ENCODE measurements at places on chromosomes 6 and 20.

GRCh38 chr20:56574531-56575142, 41.6 kb downstream of the FAM209B start:
- no peaks in the 10 kb centered on the region for H3K36me3 ChIP-seq
- no peak overlapping the region for H3K27ac ChIP-seq
- H3K4me3 ChIP-seq, result no peak overlapping the region

- peaks cover 47% of the 10 kb centered on the region for H3K4me1 ChIP-seq
- H3K27me3 ChIP-seq, result no peaks in the 10 kb centered on the region
- H3K27ac ChIP-seq, result peak overlapping the region; percentile 59
- peaks cover 3% of the 10 kb centered on the region for H3K36me3 ChIP-seq
Observed at GRCh38 chr6:11714116-11714797, 64.3 kb downstream of the ADTRP start.

DNA sequence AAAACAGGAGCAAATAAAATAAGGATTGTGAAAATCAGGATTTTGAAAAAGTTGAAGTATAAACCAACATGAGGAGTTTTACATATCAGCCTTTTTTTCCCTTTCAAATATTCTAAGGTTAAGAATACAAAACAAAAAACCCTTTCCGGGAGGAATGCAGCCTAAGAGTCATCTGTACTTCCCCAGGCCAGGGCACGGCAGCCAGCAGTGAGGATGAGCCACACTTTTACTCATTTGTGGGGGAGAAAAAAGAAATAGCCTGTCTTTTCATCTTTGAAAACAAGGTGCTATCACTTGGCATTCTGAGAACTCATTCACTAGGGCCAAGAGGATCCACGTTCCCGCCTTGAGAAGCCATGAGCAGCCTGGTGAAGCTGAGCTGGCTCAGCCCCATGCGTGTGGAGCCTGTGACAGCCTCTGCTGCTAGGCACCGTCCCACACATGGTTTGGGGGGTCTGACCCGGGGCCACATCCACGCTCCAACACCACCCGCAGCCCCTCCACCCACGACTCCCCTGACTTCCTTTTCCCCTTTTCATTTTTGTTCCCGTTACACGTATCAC, 11.2 kb downstream of the SLC22A1 start:
- H3K36me3 ChIP-seq, result no peaks in the 10 kb centered on the region
- no peak overlapping the region for H3K27ac ChIP-seq
- peaks cover under 1% of the 10 kb centered on the region for H3K4me1 ChIP-seq
- no peak for DNase-seq
- no peak overlapping the region for H3K4me3 ChIP-seq

DNA sequence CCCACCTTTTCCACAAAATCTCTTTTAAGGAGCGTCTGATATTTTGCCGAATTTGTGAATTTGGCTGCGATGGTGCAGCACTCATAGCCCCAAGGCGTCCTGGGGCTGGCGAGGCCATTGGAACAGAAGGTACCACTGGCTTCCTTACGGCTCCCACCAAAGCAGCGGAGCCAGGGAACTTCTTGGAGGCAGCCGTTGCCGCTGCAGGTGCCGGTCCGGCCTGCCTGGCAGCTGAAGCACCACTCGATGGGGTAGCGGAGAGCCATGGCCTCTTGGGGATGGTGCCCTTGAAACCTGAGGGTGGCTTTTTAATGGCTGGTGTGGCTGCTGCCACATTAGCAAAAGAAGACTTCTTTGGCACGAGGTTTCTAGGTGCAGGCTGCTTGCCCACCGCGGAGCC, 29.8 kb downstream of the DIDO1 start:
- H3K4me1 ChIP-seq, result peaks cover 31% of the 10 kb centered on the region
- no peak for DNase-seq
- H3K4me3 ChIP-seq, result no peak overlapping the region
- H3K27me3 ChIP-seq, result no peaks in the 10 kb centered on the region

- DNase-seq, result no peak
- no peak overlapping the region for H3K4me3 ChIP-seq
- peaks cover 9% of the 10 kb centered on the region for H3K4me1 ChIP-seq
- no peak overlapping the region for H3K27ac ChIP-seq
- no peaks in the 10 kb centered on the region for H3K27me3 ChIP-seq
Observed at GRCh38 chr6:157304899-157305663, 18.2 kb downstream of the TMEM242 start.

GRCh38 chr6:150448221-150448620, 79.4 kb downstream of the IYD start:
- no peak overlapping the region for H3K4me3 ChIP-seq
- peaks cover 14% of the 10 kb centered on the region for H3K27me3 ChIP-seq
- no peak overlapping the region for H3K27ac ChIP-seq
- no peaks in the 10 kb centered on the region for H3K4me1 ChIP-seq
- no peak for DNase-seq

GRCh38 chr20:47359530-47360296, 3.2 kb upstream of the ZMYND8 start:
- peaks cover 12% of the 10 kb centered on the region for H3K36me3 ChIP-seq
- peaks cover 46% of the 10 kb centered on the region for H3K4me1 ChIP-seq
- no peak overlapping the region for H3K4me3 ChIP-seq
- DNase-seq, result no peak
- H3K27ac ChIP-seq, result peak overlapping the region; percentile 97
- H3K27me3 ChIP-seq, result no peaks in the 10 kb centered on the region

DNA sequence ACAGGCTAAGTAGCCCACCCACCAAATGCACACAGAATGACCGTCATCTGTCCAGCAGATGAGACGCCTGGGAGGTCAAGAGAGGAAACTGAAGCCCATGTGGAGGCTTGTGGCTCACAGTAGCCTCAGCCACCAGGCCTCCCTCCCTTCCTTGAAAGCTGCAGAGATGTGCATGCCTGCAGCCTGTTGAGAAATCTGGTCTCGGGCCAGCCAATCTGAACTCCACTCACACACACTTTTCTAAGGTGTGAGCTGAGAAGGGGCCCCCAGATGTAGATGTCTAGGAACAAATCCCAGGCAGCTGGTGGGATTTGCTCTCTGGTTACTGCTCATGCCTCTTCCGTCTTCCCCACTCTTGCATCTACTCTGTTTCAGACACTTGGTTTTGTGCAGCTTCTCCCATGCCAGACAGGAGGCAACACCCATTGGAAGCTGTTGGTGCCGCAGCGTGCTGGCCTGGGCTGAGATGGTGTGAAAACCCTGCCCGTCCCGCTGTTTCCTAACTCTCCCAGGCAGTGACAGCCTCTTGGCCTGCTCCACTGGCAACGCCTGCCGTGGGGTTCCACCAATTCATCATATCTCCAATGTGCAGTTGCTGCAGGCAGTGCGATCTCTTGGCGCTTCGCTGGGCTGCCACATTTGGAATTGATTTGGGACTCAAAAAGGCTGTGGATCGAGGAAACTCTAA, 24.1 kb upstream of the PAX1 start:
- H3K27me3 ChIP-seq, result no peaks in the 10 kb centered on the region
- DNase-seq, result no peak
- no peaks in the 10 kb centered on the region for H3K4me1 ChIP-seq
- H3K27ac ChIP-seq, result no peak overlapping the region

GRCh38 chr6:137217801-137218472, 1.2 kb downstream of the IFNGR1 start:
- peak overlapping the region; percentile 99 for H3K27ac ChIP-seq
- peak overlapping the region; percentile 99 for H3K4me3 ChIP-seq
- DNase-seq, result no peak
- H3K27me3 ChIP-seq, result no peaks in the 10 kb centered on the region

Measured in T-helper 2 cell treated with Interferon-gamma antibody and Interleukin-4, amounts not matched to agents 5 μg/mL and 100 μg/mL, for 36 hours (primary cell).